ENCODE measurements at places on chromosomes 1 and 21. TPM values are rescaled to one million over a fixed set of nuclear protein-coding genes. Genes with fewer than 3 reads are reported as not detected.

DNA sequence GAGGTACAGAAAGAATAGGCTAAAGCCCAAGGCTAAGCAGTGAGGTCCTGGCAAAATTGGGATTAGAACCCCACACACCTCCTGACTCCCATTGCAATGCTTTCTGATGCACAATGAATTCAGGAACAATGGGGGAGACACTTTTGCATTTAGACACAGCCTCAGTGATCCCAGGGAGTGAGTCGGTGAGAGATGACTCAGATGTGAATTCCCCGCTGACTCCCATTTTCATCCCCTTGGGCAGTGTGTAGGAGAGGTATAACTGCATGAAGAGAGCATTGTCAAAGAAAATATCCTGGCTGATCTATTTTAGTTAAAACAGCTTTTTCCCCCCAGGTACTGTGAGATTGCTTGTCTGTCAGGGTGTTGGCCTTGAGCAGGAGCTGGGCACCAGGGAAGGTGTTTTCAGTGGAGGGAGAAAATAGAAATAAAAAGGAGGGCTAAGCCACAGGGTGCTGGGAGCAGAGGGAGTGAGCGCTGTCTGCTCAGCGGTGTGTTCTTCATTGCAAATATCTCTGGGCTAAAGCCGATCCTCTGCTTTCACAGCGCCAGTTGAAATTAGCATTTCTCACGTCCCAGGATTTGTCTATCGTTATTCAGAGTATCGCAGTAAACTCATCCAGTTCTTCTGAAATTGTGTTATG, 247.7 kb upstream of the PTBP2 start:
- DNase-seq = no peak

- no peak for DNase-seq
Measured at GRCh38 chr1:180926164-180926981, 13.7 kb downstream of the KIAA1614 start.

- no peak for DNase-seq
Measured at GRCh38 chr1:39795651-39796050, 7.0 kb upstream of the BMP8B start.

GRCh38 chr1:119026956-119027355, 38.8 kb upstream of the TBX15 start:
- DNase-seq = no peak

- DNase-seq = no peak
Measured at GRCh38 chr1:184822267-184822666, 67.6 kb upstream of the EDEM3 start.

GLIS1 gene
- total RNA-seq = not detected

HSPA6 gene
- total RNA-seq = 0.27 TPM

TINAGL1 gene
- total RNA-seq = not detected

CFAP74 gene
- not detected for total RNA-seq

GRIK1 gene
- not detected for total RNA-seq

KCNA3 gene
- total RNA-seq = 114 TPM

Measured in T-helper 17 cell (primary cell).